Activated naive CD8-positive, alpha-beta T cell treated with anti-CD3 and anti-CD28 coated beads, Interleukin-2, amount 10 ng/mL, durations not matched to agents 7 days and 5 days (primary cell): ENCODE measurements at places on chromosomes 4 and X.

DNA sequence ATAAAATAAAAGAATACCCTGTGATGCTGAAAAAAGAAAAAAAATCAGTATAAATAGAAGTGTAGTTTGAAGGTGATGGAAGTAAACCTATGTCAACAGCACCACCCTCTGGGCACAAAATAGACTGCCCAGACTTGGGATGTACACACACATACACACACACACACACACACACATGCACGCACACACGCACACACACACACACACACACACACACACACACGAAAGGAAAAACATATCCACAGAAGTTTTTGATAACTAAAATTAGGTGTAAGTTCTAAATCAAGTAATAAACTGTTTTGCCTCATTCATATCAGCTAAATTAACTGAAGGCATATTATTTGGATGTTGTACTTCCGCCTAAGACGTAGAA, 40.5 kb downstream of the ANXA5 start:
- DNase-seq: no peak

DNA sequence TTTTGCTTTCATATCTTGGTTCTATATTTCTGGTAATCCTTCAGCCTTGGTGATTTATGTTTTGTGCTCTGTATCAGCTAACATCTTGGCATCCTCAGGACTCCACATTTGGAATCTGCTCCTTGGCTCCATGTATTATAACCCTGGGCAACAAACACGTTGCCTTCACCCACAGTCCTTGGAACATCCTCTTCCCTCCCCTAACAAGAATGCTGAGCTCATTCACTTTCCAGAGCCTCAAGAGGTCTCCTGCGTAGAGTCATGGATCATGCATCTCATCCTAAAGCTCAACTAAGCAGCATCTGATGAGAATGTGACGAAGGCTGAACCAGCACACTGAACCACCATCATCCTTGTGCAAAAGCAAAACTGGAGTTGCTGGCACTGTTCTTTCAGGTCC, 60.5 kb upstream of the C1GALT1C1 start:
- DNase-seq: no peak

GRCh38 chr4:69039071-69039470, 57.2 kb upstream of the UGT2B7 start:
- DNase-seq: no peak

GRCh38 chrX:13077168-13077567, 32.7 kb upstream of the FAM9C start:
- DNase-seq: no peak

GRCh38 chrX:1598876-1599790, 7.7 kb downstream of the AKAP17A start:
- no peak for DNase-seq

DNA sequence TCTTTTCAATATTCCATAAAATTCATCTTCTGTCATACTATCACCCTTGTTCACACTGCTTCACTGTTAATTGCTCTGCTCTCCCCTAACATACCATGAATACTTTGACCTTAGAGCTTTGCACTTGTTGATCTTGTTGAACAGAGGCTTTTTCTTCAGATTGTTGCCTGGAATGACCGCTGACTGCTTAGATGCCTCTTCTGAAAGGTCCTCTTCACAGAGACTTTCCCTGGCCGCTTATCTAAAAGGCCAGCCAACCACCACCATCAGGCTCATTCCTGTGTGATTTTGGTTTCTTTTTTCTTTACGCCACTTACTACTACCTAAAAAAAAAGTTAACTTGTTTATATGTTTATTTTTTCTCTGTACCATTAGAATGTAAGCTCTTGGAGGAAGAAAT, 667.7 kb downstream of the STPG2 start:
- DNase-seq: no peak

GRCh38 chr4:22574880-22575279, 59.0 kb upstream of the ADGRA3 start:
- no peak for DNase-seq

DNA sequence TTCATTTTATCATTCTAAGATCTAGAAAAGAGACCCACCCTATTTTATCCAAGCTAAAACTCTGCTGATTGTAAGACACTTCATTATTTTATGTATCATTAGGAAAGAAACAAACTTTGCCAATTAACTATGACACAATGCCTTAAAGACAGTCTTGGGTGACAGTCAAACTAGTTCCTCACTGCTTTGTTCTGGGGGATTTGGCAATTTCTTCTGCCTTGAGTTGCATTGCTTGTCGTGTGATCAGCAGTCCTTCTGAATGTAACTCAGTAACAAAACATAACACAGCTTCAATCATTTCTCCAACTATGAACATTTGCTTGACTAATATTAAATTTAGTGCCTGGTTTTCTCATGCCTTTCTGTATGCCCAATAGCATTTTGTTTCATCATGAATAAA, 577.9 kb upstream of the DIPK2B start:
- DNase-seq: no peak

GRCh38 chr4:119746951-119747350, 118.3 kb upstream of the PDE5A start:
- no peak for DNase-seq

DNA sequence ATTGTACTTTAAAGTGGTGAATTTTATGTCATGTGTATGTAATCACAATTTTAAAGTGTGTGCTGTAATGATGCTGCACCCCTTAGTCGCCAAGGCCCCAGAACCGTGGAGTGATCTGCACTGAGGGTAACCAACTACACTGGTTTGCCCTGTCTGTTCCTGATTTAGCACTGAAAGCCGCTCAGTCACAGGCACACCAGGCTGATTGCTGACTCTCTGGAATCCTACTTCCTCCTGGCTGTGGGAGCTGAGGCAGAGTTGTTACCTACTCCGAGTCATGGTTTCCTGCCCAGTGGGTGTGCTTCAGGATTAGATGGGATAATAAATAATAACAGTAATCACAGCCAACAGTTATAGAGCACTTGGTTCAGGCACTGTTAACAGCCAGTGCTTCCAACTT, 645.4 kb downstream of the BCOR start:
- no peak for DNase-seq

DNA sequence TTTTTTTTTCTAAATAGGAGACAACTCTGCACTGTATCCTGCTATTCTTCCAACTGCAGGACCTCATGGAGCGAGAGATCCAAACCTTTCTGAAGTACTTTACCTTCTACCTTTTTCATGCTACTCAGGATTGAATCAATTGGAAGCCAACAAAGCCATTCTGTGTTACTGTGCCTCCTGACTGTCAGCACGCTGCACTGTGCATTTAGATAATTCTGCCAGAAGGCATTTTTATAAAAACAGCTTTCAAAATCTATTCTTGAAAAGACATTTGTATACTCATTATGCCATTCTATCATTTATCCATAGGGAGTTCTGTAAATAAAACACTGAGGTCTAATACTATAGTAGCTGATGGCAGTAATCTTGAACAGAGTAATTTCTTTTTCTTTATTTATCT, 142.8 kb downstream of the SLIT2 start:
- no peak for DNase-seq

DNA sequence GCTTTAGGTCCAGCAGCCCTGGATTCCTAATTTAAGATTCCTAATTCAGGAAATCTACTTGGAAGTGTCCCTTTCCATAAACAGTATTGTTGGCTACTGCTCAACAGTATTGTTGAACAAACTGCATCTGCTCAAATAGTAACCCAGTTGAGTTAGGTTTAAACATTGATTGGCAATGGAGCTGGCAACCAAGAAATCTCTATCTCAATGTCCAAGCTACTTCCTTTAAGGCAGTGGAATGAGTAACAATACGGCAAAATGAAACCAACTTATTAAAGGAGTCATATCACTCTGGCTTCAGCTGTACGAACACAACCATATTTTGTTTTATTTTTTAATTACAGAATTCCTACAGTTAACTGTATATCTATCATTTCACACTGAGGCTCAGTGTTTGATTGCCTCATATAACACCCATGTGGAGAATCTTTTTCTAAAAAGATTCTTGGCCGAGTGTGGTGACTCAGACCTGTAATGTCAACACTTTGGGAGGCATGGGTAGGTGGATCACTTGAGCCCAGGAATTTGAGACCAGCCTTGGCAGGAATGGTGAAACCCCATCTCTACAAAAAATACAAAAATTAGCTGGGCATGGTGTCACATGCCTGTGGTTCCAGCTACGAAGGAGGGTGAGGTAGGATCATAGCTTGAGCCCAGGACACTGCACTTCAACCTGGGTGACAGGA, 71.7 kb upstream of the IL13RA1 start:
- DNase-seq: no peak

DNA sequence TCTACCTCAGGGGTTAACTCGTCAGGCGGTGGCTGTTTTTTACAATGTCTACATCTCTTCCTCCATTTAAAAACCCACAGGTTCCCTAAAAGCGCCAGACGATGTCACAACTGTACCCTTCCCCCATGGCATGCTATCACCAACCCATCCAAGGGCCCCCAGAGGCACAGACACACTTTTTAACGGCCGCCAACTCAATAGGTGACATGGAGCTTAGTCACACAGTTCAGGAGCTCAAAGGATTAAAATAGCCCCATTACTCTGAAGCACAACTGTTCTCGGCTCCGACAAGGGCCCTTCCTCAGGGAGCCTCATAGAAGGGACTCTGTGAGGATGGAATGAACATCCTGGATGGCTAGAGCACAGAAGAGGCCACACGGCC, 12.4 kb downstream of the SH3KBP1 start:
- no peak for DNase-seq

GRCh38 chrX:47283015-47283771, 50.4 kb downstream of the USP11 start:
- no peak for DNase-seq

DNA sequence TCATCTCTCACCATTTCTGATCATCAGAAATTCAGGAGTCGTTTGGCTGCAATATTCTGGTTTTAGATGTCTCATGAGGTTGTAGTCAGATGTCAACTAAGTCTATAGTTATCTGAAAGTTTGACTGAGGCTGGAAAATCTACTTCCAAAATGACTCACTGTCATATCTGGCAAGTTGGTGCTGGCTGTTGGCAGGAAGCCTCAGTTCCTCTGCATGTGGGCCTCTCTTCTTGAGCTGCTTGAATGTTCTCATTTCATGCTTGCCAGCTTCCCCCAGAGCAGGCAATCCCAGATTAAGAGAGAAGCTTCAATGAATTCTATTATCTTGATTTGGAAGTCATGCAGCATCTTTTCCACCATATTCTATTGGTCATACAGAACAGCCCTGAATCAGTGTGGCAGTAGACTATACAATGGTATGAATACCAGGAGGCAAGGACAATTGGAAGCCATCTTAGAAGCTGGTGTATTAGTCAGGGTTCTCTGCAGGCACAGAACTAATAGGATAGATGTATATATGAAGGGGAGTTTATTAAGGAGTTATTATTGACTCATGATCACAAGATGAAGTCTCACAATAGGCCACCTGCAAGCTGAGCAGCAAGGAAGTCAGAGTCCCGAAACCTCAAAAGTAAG, 46.8 kb upstream of the ELF2 start:
- DNase-seq: no peak

DNA sequence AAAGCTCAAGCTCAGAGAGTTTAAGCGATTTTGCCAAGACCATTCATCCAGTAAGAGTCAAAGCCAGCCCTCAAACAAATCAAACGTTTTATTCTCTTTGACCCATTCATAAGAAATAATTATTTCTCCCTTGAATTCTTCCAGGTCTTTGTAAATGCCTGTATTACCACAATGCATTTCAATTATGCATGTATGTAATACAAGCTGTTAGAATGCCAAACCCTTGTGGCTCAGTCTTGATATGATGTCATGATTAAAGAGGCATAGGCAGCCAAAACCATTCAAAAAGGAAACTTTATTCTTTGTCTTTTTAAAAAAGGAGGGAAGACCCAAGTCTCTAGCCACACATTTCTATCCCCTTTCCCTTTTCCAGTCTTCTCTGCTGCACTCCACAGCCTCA, 56.5 kb upstream of the PGM2 start:
- no peak for DNase-seq

GRCh38 chr4:95409127-95409526, 139.6 kb downstream of the UNC5C start:
- no peak for DNase-seq

- DNase-seq: no peak
These were observed 635 bp upstream of the PHF8 start for GRCh38 chrX:54044877-54045338.

DNA sequence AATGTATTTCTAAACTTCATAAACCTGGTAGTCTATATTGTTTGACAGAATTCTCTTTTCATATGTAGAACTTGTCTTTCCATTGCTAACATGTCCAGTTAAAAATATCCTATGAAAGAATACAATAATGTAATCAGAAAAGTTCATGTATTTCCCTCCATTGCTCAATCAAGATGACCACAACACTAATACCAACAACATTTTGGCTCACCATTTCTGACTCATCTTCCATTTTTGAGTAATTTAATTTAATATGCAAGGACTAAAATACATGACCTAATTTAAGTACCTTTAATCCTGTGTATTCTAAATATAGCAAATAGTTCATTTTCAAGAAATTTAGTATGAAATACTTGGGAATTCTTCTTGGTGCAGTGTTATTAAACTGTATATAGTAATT, 239.5 kb upstream of the GPC4 start:
- no peak for DNase-seq

GRCh38 chr4:137065311-137065710, 467.0 kb downstream of the PCDH18 start:
- DNase-seq: no peak

- DNase-seq: no peak
These were observed 52.1 kb downstream of the RTL5 start for GRCh38 chrX:72079607-72080006.

- DNase-seq: no peak
These were observed 94.2 kb downstream of the CDS1 start for GRCh38 chr4:84677093-84677492.

DNA sequence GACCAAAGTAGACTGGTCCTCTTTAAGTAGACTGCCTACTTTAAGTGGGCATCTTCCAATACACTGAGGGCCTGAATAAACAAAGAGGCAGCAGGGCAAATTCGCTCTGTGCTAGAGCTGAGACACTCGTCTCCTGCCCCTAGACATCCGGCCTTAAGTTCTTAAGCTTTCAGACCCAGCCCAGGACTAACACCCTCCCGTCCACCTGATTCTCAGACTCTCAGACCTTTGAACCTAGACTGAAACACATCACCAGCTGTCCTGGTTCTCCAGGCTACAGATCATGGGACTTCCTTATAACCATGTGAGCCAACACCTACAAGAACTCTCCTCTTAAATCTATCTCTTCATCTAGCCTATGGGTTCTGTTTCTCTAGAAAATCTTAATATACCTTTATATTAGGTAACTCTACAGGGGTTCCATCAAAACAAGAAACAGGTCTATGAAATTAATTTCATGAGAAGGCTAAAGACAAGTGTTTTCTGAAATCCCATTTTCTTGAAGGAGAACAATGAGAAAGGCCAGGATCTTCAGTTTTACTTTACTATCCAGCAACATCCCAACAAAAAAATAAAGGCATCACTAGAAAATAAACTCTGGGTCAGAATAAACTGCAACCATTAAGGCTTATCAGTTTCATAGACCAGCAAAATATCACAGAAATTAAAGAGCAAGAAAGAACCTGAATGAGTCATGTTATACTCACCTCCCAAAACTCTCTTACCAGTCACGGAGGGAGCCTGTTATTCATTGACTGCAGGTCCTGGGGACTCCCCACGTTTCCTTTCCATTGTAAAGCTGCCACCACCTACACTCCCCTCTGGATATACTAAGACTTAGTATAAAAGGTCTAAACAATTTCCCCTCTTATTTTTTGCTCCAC, 14.8 kb downstream of the ADGRA3 start:
- no peak for DNase-seq

GRCh38 chr4:152106113-152106763, 345.4 kb upstream of the GATB start:
- DNase-seq: no peak
